ENCODE measurements at places on chromosomes 2 and 18.

GRCh38 chr18:27931535-27931934 lies 245.4 kb downstream of the CDH2 start:
- no peak for DNase-seq

DNA sequence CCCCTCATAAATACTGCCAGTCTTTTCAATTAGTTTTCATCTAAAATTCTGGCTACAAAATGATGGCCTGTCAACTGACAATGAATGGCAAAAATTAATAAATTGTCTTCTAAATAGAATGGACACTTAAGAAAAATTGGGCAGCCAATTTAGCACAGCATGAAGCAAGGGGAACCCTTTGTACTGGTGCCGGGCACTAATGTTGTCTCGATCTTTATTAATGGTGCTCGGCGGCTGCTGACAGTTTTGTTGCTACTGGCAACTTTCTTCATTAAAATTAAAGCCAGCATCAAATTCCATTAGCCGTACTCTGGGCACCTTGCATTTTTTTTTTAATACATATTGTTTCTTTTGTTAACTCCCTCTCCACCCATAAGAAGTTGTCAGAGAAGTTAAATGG lies 309.3 kb downstream of the GBX2 start:
- no peak for DNase-seq

DNA sequence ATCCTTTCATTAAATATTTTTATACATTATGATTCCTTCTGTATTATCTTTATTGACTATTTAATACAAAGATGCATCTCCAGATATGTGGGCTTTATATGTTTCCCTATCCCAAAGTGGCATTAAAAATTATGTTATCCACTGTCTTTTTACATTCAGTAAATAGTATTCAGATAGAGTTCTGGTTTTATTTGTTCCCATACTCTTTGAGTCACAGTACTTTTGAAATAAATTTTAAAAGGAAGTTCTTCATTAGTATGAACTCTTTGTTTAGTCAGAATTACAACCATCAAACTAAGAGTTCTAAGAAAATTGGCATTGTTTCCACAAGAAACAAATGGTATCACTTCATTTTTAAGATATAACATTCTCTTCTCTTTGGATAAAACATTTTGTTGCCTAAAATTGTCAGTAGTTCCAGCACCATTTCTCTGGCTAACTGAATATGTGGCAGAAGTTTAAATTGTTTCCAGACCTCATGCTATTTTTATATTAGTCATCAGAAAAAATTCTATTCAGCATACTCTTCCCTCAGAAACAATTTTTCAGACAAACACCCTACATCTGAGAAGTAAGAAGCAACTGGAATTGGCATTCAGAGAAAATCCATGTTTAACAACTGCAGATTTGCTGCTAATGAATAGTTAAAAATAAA lies 88.5 kb upstream of the COL5A2 start:
- no peak for DNase-seq

- no peak for DNase-seq
Measured at GRCh38 chr2:128452536-128453530, 134.2 kb upstream of the HS6ST1 start.

- no peak for DNase-seq
Measured at GRCh38 chr2:14621114-14621513, 11.4 kb upstream of the LRATD1 start.

- DNase-seq: no peak
Measured at GRCh38 chr2:81260320-81260719, 955.8 kb upstream of the LRRTM1 start.

All from SIG-M5 (cell line).